A549 treated with dexamethasone at 1 μM for 4 hours (cell line): ENCODE measurements at places on chromosomes 1 and 21. TPM values are rescaled to one million over a fixed set of nuclear protein-coding genes. Genes with fewer than 3 reads are reported as not detected.

The AIM2 gene
- not detected in 5 replicates for total RNA-seq

The FHL3 gene
- total RNA-seq = 9.6 to 12.4 TPM (median 10.2 TPM) in 5 replicates

The PRELP gene
- total RNA-seq = 0.01 to 0.04 TPM (median 0.01 TPM) in 3 of 5 replicates, not detected in the others

The TRIM67 gene
- 0.03 to 0.22 TPM (median 0.11 TPM) in 5 replicates for total RNA-seq

The DMRTA2 gene
- total RNA-seq = 0.06 to 0.18 TPM (median 0.09 TPM) in 5 replicates

The ANP32E gene
- total RNA-seq = 34.9 to 55.1 TPM (median 45.3 TPM) in 5 replicates

The DISC1 gene
- 0.14 to 0.34 TPM (median 0.22 TPM) in 5 replicates for total RNA-seq

The AMPD1 gene
- 0.14 TPM in 1 of 5 replicates, not detected in the others for total RNA-seq

The MX2 gene
- 0.06 to 0.14 TPM (median 0.14 TPM) in 3 of 5 replicates, not detected in the others for total RNA-seq

The CRNN gene
- total RNA-seq = not detected in 5 replicates

The NBPF6 gene
- total RNA-seq = not detected in 5 replicates

The TNNT2 gene
- total RNA-seq = 0.22 to 0.67 TPM (median 0.26 TPM) in 5 replicates

The OR6K3 gene
- not detected in 5 replicates for total RNA-seq

The NTMT2 gene
- total RNA-seq = not detected in 5 replicates

The OR2W3 gene
- not detected in 5 replicates for total RNA-seq

The TSPAN1 gene
- total RNA-seq = 1.7 to 2.6 TPM (median 2.3 TPM) in 5 replicates

The LCE1D gene
- not detected in 5 replicates for total RNA-seq

The LIN28A gene
- not detected in 5 replicates for total RNA-seq

The HES2 gene
- 3.2 to 5.9 TPM (median 5.1 TPM) in 5 replicates for total RNA-seq

The TNN gene
- total RNA-seq = 0.01 TPM in 1 of 5 replicates, not detected in the others

The CFHR1 gene
- total RNA-seq = 0.17 to 0.19 TPM (median 0.18 TPM) in 5 replicates

The LELP1 gene
- not detected in 5 replicates for total RNA-seq

The TBX15 gene
- total RNA-seq = 0.02 to 0.07 TPM (median 0.05 TPM) in 5 replicates

The H6PD gene
- 5.0 to 9.6 TPM (median 7.9 TPM) in 5 replicates for total RNA-seq

The LCE6A gene
- total RNA-seq = not detected in 5 replicates

The NCF2 gene
- 0.95 to 2.7 TPM (median 1.4 TPM) in 5 replicates for total RNA-seq

The PDE4DIP gene
- total RNA-seq = 5.3 to 8.1 TPM (median 6.2 TPM) in 5 replicates

The HEYL gene
- total RNA-seq = 2.8 to 4.0 TPM (median 3.6 TPM) in 5 replicates

The C8B gene
- not detected in 5 replicates for total RNA-seq

The C1orf87 gene
- total RNA-seq = not detected in 5 replicates

The KRTAP11-1 gene
- total RNA-seq = 0.09 TPM in 1 of 5 replicates, not detected in the others

The GJA8 gene
- not detected in 5 replicates for total RNA-seq

The ERVH48-1 gene
- total RNA-seq = 0.03 to 0.06 TPM (median 0.04 TPM) in 4 of 5 replicates, not detected in the other

The CLCA4 gene
- not detected in 5 replicates for total RNA-seq

The ADORA3 gene
- total RNA-seq = not detected in 5 replicates

The WNT3A gene
- total RNA-seq = 0.02 to 0.07 TPM (median 0.04 TPM) in 4 of 5 replicates, not detected in the other

The WNT9A gene
- total RNA-seq = 5.0 to 6.7 TPM (median 5.7 TPM) in 5 replicates

The FAM177B gene
- not detected in 5 replicates for total RNA-seq

The ATP1A4 gene
- not detected in 5 replicates for total RNA-seq

The SDC3 gene
- 8.2 to 13.4 TPM (median 12.6 TPM) in 5 replicates for total RNA-seq

The PODN gene
- 0.04 TPM in 1 of 5 replicates, not detected in the others for total RNA-seq

The SPRR2A gene
- 0.12 TPM in 1 of 5 replicates, not detected in the others for total RNA-seq

The ETV3L gene
- total RNA-seq = not detected in 5 replicates

The HSD3B2 gene
- not detected in 5 replicates for total RNA-seq

The CYP4Z1 gene
- total RNA-seq = not detected in 5 replicates

The IFNLR1 gene
- 0.88 to 1.3 TPM (median 1.0 TPM) in 5 replicates for total RNA-seq

The FHAD1 gene
- total RNA-seq = 0.54 to 1.3 TPM (median 0.69 TPM) in 5 replicates

The KRTAP12-4 gene
- total RNA-seq = not detected in 5 replicates

The OR2L8 gene
- not detected in 5 replicates for total RNA-seq

The TRIM17 gene
- not detected in 5 replicates for total RNA-seq

The NBPF4 gene
- total RNA-seq = 0.06 to 0.14 TPM (median 0.07 TPM) in 4 of 5 replicates, not detected in the other

The TTLL10 gene
- 0.03 TPM in 1 of 5 replicates, not detected in the others for total RNA-seq

The CCDC18 gene
- 4.8 to 7.6 TPM (median 6.0 TPM) in 5 replicates for total RNA-seq

The SOX13 gene
- total RNA-seq = 17.3 to 27.5 TPM (median 21.8 TPM) in 5 replicates

The LEFTY1 gene
- 0.61 to 2.0 TPM (median 1.3 TPM) in 5 replicates for total RNA-seq

The SLC16A4 gene
- total RNA-seq = 30.8 to 41.6 TPM (median 35.2 TPM) in 5 replicates

The CD247 gene
- 0.54 to 0.87 TPM (median 0.61 TPM) in 5 replicates for total RNA-seq

The FRRS1 gene
- 1.3 to 2.3 TPM (median 1.7 TPM) in 5 replicates for total RNA-seq
